ENCODE measurements at places on chromosomes 2 and 18.

GRCh38 chr2:108959401-108959800 is 29.6 kb downstream of the EDAR start:
- DNase-seq: no peak

DNA sequence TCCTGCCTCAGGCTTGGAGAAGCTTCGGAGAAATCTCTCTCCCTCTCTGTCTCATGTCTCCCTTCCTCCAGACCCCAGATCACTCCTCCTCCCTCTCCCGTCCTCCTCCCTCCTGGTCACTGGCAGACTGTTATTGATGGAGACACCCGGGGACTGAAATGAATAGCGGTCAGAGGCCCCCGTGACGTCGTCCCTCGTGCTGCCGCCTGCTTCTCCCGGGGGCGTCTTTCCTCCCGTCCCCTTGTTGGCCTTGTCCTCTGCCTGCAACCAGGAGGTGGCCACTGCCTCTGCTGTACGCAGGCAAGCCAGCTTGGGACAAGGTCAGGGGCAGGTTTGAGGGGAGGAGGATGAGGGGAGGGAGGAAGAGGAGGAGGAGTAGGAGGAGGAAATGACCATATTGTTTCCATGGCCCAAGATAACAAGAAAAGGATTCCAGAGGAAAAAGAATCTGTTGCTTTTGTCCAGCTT is 78.2 kb downstream of the CELF4 start:
- DNase-seq: no peak

- DNase-seq: no peak
Observed at GRCh38 chr18:37680911-37681310, 115.3 kb upstream of the CELF4 start.

DNA sequence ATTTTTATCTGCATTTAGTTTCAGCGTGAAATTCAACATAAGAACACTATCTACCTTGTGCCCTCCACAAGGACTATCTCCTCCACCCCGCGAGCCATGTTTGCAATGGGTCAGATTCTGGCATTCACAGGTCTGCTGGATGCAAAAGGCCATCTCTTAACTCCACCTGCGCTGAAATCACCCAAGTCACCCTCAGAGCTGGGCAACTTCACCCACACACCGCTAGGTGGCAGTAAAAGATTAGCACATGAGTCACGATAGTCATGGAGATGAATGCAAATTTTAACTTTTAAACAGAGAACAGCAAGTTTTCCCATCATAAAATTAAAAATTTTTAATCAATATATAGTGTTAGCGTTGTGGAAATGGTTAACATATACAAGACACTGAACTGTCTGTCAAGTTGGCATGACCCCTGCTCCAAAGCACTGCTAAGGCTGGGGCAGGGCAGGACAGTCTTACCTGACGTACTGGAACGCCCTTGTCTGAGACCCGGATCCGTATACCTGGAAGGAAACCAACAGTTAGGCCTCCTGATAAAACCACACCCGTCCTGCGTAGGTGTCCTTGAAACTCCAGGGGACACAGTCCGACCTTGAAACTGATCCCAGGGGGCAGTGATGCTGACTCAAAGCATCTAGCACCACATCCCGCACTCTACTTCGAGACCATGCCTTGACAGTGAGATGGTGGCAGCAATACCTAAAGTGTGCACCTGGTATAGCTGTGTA is 89.6 kb downstream of the UXS1 start:
- peak; percentile 49 for DNase-seq

- DNase-seq: no peak
Observed at GRCh38 chr2:64876137-64876647, 113.0 kb upstream of the SLC1A4 start.

DNA sequence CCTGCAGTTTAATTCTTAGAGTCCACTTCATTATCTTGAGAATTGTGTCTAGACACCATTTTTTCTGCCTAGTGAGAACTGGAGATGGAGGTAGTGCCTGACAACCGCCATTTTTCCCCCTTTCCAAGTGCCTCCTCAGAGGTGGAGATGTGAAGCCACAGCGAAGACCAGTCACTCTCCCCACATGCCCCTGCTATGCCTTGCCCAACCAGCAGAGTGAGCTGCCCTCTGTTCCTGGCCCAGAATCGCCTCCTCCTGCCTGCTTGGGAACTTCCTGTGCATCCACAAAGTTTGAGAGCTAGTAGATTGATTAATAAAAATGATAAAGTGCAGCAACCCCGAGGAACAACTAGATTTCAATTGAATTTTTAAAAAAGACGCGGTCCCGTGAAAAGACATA is 123.3 kb downstream of the CLIP4 start:
- DNase-seq: no peak

GRCh38 chr2:58870704-58871103 is 629.6 kb upstream of the FANCL start:
- DNase-seq: no peak

GRCh38 chr2:75600461-75601011 is 39.8 kb upstream of the EVA1A start:
- no peak for DNase-seq

GRCh38 chr2:12240206-12240605 is 476.5 kb upstream of the TRIB2 start:
- no peak for DNase-seq

DNA sequence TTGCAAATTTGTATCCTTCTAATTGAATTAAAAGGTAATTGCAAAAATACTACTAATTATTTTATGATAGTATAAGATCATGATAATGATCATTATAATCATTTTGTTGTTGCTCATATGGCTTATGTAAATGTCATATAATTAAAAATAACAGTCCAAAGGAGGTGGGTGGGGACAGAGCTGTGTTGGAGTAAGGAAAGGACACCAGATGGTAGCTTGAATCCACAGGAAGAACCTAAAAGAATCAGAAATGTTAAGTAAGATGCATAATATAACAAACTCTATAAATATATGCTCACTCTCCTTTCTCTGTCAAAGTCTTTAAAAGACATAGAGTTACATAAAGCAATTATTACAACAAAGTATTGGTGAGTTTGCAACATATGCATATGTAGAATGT is 650.7 kb upstream of the HS6ST1 start:
- no peak for DNase-seq

GRCh38 chr2:102848366-102848839 is 86.6 kb downstream of the TMEM182 start:
- DNase-seq: peak; percentile 7

- DNase-seq: no peak
Observed at GRCh38 chr2:203070701-203071100, 56.0 kb downstream of the NBEAL1 start.

DNA sequence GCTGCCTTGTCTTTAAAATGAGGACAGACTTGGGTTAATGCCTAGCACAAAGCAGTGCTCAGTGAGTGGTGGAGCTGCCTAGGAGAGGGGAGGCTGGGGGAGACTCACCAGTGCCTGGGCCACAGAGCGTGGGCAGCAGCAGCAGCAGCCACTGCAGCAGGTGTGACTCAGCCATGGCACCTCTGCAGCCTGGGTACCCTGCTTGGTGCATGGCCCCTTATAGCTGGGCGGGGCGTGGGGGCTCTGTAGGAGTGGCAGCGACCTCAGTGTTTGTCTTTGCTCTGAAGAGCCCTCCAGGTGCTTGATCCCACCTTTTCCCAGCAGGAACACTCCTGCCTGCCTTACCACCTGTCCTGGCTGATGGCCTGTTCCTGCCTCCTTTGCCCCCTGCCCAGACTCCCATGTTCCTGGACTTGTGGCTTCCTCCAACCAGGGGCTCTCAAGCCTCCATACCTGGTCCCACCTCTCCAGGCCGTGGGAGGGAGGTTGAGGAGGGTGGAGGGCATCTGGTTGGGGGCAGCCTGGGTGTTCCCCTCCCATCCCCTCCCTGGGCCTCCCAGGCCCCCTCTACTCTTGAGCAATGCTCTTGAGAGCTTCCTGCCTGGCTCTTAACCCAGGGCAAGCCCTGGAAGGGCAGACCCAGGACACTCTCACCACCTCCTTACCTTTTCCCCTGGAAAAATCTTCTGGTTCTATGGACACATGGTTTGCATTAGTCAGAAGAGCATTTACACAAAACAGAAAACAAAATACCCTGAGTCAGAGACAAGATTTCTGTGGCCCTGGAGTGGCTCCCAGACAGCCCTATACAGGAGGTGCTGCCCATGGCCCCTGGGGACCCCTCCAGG is at the start of gene SFTPB:
Gene SFTPB, minus strand, starts transcription at position 191 of the 848 bp plus-strand sequence. Its CDS starts 16 bp downstream, at position 175.
- DNase-seq: no peak

DNA sequence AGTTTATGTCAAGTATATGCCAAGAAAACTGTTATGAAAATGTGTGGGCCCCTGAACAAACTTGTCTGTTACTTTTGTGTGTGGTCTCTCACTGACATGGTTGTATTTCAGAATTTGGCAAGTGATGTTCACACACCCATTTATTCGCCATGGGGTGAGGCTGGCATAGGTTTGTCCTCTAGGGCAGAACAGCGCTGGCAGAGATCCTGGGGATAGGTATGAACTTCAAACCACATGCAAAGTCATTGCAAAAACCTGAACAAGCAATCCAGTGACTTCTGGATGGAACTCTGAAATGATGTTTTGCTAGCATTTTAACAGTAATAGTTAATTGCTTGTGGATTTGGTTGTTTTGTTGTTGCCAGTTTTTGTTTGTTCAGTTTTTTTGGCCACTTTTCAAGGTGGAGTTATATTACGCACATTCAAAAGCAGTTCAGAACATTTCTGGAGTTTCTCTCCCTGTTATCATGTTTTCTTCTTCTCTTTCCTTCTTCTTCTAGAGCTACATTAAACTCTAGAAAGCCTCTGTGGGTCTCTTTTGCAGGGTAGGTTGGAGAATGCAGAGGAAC is 78.5 kb downstream of the MDH1 start:
- no peak for DNase-seq

DNA sequence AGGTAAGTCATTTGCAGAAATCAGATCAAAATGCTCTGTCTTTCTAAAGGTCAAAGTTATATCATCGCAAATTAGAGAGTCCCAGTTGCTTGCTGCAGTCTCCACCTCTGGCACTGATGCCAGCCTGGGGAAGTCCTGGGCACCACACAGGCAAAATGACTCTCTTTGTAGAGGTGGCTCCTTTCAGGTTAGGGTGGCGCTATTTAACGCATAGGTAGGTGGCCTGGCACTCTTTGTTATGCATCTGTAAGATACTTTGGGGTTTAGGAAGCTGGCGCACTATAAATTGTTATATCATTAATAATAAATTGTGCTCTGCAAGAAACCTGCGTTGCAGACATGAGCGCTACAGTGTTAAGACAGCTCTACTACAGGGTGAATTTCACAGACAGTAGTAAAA is 268.5 kb downstream of the ICOS start:
- no peak for DNase-seq

- no peak for DNase-seq
Observed at GRCh38 chr2:26556309-26557243, 78.7 kb upstream of the OTOF start.

DNA sequence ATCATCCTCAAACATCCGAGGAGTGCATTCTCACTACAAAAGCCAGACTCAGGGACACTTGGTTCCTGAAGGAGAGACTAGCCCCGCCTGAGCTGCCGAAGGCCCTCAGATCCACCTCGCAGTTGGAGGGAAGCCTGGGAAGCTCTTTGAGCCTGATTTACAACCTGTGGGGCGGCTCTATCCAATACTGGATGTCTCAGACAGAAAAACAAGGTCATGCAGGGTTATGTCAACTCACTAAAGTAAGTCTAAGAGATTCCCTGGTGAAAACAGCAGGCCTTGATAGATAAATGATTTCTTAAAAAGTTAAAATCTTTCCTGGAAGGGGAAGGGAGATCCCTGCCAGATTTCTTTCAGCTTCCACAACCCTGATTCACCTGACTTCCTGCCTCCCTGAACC is 284.3 kb downstream of the CYP26B1 start:
- DNase-seq: no peak

DNA sequence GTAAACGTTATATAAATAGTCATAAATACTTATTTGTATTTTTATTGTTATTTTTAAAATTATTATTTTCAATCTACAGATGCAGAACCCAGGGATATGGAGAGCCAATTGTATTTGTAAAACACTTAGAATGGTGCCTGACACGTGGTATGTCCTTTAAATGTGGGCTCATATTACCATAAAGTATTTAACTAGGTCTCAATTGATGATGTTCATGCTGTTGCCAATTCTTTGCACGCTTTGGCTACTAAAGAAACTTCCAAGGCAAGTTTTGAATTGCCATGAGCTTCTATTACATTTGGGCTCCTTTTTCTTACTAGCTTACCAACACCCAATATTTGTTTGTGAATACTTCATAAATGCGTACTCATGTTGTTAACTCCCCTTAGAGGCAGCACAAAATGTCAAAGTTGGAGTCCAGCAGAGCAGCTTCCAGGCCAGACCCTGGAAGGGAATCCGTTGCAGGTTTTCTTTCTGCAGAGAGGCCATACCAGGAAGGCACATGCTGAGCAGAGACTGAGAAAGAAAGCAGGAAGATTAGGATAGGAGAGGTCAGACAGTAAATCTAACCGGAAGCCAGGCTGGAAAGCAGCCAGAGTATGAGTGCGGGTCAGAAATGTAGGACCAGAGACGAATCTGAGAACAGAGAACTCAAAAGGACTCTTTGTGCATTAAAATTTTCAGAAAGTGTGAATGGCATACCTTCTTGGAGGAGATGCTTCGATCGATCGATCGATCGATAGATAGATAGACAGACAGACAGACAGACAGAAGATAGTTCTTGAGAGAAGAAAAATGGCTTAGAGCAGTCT is 4.2 kb upstream of the NOSTRIN start:
- no peak for DNase-seq

DNA sequence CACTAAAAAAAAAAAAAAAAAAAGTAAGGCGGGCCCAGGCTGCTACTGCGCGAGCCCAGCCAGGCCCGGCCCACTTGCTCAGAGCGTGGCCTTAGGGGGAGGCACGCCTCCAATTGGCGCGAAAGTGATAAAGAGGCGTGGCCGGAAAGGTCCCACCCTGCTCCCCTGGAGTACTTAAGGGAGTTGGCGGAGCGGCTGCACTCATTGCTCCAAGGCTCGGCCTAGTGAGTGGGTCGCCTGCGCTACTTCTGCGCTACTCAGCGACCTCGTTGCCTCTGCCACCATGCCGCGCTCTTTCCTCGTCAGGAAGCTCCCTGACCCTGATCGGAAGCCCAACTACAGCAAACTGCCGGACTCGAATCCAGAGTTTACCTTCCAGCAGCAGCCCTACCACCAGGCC is 36.9 kb downstream of the UNC80 start:
- DNase-seq: no peak

DNA sequence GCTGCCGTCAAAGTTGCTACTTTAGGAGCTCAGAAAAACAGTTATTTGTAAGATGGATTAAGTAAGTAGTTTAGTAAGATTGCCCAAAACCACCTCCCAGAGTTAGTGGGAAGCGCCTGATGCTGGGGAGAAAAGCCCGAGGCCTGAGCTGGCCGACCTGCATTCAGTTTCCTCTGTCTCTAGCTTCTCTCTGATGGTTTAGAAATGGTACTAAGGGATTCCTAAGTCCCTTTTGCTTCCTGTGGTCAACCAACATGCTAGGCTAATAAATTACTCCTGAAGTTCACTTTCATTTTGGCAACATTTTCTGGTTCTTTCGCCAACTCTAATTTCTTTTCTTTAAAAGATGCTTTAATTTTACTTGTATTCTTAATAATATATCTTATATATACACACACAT is 60.1 kb downstream of the ASAP2 start:
- DNase-seq: no peak

GRCh38 chr2:231970461-231970860 is 8.9 kb downstream of the DIS3L2 start:
- no peak for DNase-seq

- DNase-seq: no peak
Observed at GRCh38 chr2:43214253-43214652, 12.2 kb downstream of the ZFP36L2 start.

- no peak for DNase-seq
Observed at GRCh38 chr18:56748698-56749268, 97.6 kb downstream of the WDR7 start.

GRCh38 chr2:237873421-237873831 is 14.0 kb downstream of the RAMP1 start:
- no peak for DNase-seq

- no peak for DNase-seq
Observed at GRCh38 chr2:121279476-121280220, 5.4 kb downstream of the TFCP2L1 start.
